ENCODE measurements at places on chromosomes 6 and 20. TPM values are rescaled to one million over a fixed set of nuclear protein-coding genes. Genes with fewer than 3 reads are reported as not detected.

DNA sequence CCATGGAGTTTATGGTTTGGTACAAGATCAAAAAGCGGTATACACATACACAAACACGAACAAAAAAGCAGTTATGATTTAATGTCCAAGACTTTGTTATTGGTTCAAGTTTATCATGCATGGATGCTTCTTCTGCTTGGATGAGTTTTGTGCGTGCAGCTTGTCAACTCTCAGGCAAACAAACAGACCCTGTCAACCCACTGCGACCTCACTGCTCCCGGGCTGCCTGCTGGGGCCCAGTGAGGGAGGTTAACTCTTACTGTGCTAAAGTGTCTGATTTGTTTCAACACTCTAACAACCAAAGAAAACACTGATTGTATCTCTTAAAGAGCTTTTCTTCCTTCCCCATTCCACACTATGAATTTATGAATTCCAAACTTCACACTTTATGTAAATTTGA is 26.8 kb upstream of the DDR1 start:
- DNase-seq: no peak

GRCh38 chr6:45415788-45416518 is 38.2 kb upstream of the SUPT3H start:
- DNase-seq: no peak

- no peak for DNase-seq
These were observed 116.3 kb downstream of the TAF4 start for GRCh38 chr20:61949363-61949713.

DNA sequence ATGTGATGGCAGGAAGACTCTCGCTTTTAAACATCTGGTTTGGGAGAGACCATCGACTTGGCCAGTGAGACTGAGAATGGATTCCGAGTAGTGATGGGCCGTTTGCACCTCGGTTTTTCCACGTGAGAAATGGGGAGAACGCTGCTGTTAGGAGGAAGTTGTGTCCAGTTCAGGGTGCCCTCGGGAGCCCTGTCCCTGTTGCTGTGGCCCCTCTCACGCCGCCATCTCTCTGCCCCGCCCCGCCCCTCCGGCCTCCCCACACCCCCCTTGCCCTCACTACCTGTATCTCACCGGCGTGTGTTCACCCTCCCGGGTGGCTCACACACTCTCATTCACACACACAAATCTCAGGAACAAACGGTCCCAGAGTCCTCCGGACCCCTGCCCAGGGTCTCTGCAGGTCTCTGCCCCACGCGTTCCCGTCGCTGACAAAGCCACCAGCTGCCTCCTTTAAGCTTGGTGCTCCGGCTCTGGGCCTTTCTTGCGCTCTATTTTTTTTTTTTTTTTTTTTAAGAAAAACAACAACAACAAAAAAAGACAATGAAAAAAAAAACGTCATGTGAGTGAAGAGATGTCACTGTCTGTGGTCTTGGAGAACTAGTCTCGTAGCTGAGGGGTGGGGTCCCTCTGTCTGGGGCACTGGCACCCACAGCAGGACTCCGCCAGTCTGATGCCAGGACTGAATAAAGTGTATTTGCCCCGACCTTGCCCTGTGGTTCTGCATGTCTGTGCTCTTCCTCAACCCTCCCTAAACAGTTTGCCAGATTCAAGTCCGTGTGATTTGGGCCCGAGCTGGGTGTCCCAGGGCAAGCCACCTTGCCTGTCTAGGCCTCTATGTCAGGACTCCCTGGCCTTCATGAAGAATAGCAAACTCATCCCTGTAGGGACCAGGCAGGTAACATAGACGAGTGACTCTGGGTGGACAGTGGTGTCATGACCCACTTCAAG is 2.9 kb downstream of the SOX12 start:
- no peak for DNase-seq

HLA-DMA gene
- 1.2 TPM for total RNA-seq

GRCh38 chr20:462199-462991 is at the start of gene TBC1D20:
TBC1D20 (minus strand) TSS chr20:462533; CDS start chr20:462405, 128 bp downstream.
- peak; percentile 43 for DNase-seq

DNA sequence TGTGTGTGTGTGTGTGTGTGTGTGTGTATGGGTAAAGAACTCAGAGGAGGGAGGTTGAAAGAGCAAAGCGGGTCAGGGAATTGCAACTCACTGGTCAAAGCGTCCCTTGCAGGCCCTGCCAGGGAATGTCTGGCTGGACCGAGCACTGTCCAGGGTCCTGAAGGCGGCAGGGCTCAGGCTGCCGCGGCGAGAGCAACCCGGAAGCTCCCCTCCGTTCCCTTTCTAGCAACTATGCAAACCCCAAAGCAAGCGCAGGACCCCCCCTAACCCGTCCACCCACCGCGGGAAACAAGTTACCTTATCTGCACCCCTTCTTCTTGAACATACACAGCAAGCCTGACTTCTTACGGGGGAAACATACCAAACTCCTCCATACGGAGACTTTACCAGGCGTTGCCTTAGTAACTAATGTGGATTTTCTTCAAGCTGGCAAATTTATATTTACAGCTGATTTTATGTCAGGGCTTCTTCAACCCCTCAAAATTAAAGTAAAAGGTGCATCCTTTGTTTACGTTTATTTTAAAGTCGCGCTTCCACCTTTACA is 538 bp upstream of the GRM1 start:
- peak; percentile 44 for DNase-seq

Measured in dermis microvascular lymphatic vessel endothelial cell (primary cell).